A549 treated with Mapracorat at 1 μM for 4 hours (cell line): ENCODE measurements at places on chromosomes 2 and 18. TPM values are rescaled to one million over a fixed set of nuclear protein-coding genes. Genes with fewer than 3 reads are reported as not detected.

Gene ARHGAP25
- 0.08 to 0.34 TPM (median 0.20 TPM) in 5 replicates for total RNA-seq

Gene TXNDC2
- total RNA-seq: 0.06 to 0.45 TPM (median 0.19 TPM) in 5 replicates

Gene ASXL3
- not detected in 5 replicates for total RNA-seq

Gene CYP27A1
- total RNA-seq: 0.14 to 0.16 TPM (median 0.15 TPM) in 3 of 5 replicates, not detected in the others

Gene POU3F3
- 0.04 to 0.08 TPM in 2 of 5 replicates, not detected in the others for total RNA-seq

Gene ALPI
- total RNA-seq: not detected in 5 replicates

Gene SNTG2
- not detected in 5 replicates for total RNA-seq

Gene SNX17
- 134 to 145 TPM (median 142 TPM) in 5 replicates for total RNA-seq

Gene MLPH
- total RNA-seq: 250 to 327 TPM (median 305 TPM) in 5 replicates

Gene DNER
- total RNA-seq: 9.6 to 12.2 TPM (median 10.8 TPM) in 5 replicates

Gene NTSR2
- total RNA-seq: 0.10 to 0.17 TPM in 2 of 5 replicates, not detected in the others

Gene GLS
- 89.0 to 142 TPM (median 127 TPM) in 5 replicates for total RNA-seq

Gene CHRNG
- not detected in 5 replicates for total RNA-seq

Gene OR6B2
- total RNA-seq: not detected in 5 replicates

Gene RAB17
- total RNA-seq: 0.14 to 0.85 TPM (median 0.23 TPM) in 5 replicates

Gene PID1
- total RNA-seq: 3.7 to 4.4 TPM (median 4.0 TPM) in 5 replicates

Gene MC5R
- not detected in 5 replicates for total RNA-seq

Gene BMP10
- not detected in 5 replicates for total RNA-seq

Gene CRYGD
- total RNA-seq: not detected in 5 replicates

Gene MFSD2B
- 0.11 to 0.64 TPM (median 0.59 TPM) in 5 replicates for total RNA-seq

Gene DOK6
- total RNA-seq: not detected in 5 replicates

Gene SPDYA
- total RNA-seq: 0.13 to 0.28 TPM (median 0.17 TPM) in 4 of 5 replicates, not detected in the other

Gene GREB1
- 2.6 to 4.0 TPM (median 3.2 TPM) in 5 replicates for total RNA-seq

Gene DNAJC5G
- not detected in 5 replicates for total RNA-seq

Gene HOXD12
- not detected in 5 replicates for total RNA-seq

Gene IL1F10
- not detected in 5 replicates for total RNA-seq

Gene MRO
- 0.02 to 0.32 TPM (median 0.26 TPM) in 5 replicates for total RNA-seq

Gene ITGB6
- total RNA-seq: 0.48 to 0.95 TPM (median 0.83 TPM) in 5 replicates

Gene GKN2
- total RNA-seq: 2.2 to 4.7 TPM (median 2.4 TPM) in 5 replicates

Gene GYPC
- not detected in 5 replicates for total RNA-seq

Gene DSEL
- 0.31 to 0.47 TPM (median 0.40 TPM) in 5 replicates for total RNA-seq

Gene ADRA2B
- 0.05 to 0.13 TPM (median 0.09 TPM) in 5 replicates for total RNA-seq

Gene GALR1
- not detected in 5 replicates for total RNA-seq
